ENCODE measurements at places on chromosomes 5 and 9.
A peak's percentile ranks its signal among the peaks of the same experiment; 100 is the strongest.

DNA sequence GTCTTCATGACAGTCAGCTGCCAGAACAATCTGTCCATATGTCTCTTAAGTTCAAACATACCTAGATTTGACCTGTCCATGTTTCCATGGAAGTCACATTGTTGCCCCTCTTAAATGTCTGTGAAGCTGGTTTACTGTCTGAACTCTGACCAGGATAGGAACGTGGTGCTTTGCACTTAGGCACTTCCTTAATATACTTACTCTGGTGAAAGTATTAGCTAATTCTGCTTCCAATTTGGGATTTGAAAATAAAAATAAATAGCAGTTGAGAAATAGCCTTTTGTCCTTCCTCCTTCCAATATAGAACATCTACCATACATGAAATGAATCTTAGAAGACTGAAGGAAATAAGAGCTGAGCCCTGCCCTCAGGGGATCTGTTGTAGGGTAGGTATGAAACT, 524.5 kb upstream of the CLINT1 start:
- DNase-seq = no peak

DNA sequence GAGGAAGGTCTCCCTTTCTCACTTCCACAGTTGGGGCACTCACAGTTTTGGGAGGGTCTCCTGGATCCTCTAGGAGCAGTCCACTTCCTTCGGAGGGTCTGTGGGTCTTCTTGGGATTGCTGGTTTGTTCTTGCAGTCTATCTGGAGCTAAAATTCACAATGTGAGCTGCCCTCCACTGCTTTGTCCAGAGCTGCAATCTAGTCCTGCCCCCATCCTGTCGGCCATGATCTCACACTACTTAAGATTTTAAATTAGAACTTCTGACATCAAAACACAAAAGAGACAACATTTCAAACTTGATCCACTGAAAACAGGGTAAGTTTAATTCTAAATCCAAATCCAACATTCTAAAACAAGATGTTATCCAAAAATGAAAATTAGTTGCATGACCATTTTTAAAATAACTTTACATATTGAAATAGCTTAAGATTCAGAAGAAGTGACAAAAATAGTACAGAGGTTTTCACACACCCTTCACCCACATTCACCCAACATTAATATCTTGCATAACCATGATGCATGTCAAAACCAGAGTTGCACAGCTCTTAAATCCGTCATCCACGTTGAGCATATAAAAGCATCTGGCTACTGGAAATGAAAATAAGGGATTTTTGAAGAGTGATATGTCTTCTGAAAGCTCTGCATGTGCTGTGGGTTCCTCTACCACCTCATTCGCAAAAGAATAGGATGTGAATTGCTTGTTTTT, 113.7 kb upstream of the EPB41L4A start:
- DNase-seq = no peak

GRCh38 chr5:28403846-28404245, 1365.5 kb upstream of the CDH9 start:
- DNase-seq = peak; percentile 15

- peak; percentile 85 for DNase-seq
These were observed 2.3 kb downstream of the ANXA2R start for GRCh38 chr5:43037636-43038495.

DNA sequence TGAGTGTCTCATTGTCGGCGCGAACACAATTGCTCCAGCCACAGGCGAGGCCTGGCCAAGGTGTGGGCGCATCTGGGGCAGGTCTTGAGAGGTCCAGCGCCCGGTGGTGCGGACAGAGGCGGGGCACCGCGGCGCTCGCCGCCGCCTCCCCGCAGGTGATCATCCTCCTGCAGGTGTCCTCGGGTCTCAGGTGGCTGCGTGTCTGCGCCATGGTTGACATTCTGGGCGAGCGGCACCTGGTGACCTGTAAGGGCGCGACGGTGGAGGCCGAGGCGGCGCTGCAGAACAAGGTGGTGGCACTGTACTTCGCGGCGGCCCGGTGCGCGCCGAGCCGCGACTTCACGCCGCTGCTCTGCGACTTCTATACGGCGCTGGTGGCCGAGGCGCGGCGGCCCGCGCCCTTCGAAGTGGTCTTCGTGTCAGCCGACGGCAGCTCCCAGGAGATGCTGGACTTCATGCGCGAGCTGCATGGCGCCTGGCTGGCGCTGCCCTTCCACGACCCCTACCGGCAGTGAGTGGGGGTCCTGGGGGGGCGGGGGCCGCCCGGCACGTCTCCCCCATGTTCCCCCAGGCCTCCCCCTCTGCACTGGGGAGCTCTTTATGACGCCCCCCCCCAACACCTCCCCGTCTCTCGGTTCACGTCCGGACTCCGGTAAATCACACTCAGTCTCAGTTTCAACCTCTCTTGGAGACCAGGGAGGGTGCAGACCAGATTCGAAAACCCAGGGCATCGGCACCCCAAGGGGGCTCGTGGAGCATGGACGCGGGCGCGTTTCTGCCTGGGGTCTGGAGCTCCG, 446 bp downstream of the NXNL2 start:
- DNase-seq = peak; percentile 15

GRCh38 chr9:3455717-3456116, 70.1 kb downstream of the RFX3 start:
- no peak for DNase-seq

DNA sequence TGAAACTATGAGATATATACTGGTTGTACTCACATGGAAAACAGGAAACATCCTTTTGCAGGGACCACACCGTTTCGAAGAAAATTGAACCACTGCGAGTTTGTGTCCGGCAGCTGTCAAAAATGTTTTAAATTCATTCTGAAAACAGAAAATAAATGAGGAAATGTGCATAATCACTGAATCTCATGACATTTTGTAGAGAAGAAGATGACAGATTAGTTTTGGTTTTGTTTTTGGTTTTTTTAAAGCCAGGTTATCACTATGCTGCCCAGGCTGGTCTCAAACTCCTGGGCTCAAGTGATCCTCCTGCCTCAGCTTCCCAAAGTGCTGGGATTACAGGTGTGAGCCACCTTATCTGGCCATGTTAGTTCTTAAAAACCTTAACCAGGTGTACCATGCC, 3.5 kb downstream of the TXNDC8 start:
- no peak for DNase-seq

GRCh38 chr5:126335886-126336285, 87.3 kb upstream of the GRAMD2B start:
- peak; percentile 41 for DNase-seq
